RCC 7860 (cell line): ENCODE measurements at places on chromosomes 4 and X.

DNA sequence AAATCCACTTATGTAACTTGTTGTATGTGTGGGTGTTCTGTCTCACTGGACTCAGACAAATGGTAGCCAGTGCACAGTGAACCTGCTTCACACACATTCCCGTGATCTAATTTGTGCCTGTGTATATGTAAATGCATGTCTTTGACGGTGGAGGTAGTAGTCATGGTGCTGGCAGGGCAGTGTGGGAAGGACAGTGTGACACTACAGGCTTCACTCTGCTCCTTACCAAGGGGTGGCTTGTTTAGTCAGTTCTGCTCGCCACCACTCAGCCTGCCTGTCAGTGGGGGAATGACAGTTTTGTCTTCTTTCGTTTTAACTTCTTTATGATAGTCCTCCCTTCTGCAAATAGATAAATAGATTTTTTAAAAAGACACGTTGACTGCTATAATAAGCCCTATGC, 17.7 kb upstream of the PAQR3 start:
- DNase-seq = no peak

GRCh38 chr4:147786031-147786430, 54.1 kb downstream of the ARHGAP10 start:
- no peak for DNase-seq

GRCh38 chrX:152020888-152021287, 46.4 kb upstream of the GABRE start:
- DNase-seq = peak; percentile 53

- peak; percentile 7 for DNase-seq
These were observed 66.4 kb upstream of the GUCY1A1 start for GRCh38 chr4:155600244-155600643.

DNA sequence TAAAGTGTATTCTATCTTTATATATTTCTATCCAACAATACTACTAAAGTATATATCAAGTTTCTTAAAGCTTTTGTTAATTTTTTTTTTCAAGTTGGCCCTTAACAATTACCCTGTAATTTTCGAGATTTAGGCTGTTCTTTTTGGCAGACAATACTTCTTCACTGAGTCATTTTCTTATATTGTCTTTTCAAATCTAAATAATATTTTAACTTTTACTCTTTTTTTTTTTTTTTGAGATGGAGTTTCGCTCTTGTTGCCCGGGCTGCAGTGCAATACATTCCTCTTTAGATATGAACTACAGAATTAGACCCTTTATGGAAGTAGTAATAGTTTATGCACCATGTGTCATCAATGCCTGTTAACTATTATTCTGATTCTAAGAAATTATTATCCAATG, 120.7 kb downstream of the GLRA3 start:
- no peak for DNase-seq

DNA sequence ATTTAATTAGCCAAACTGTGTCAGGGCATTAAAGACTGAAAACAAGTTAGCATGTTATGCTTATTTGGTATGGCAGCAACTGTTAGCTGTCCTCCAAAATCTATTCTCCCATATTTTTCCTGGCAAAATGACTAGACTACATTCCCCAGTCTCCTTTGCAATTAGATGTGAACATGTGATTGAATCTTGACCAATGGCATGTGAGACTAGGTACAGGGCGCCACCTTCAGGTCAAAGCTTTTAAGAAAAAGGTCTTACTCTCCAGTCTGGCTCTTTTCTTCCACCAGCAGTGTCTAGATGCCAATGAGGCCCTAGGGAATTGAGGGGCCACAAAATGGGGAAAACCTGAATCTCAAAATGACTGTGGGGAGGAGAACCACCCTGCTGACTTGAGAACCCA, 408.2 kb downstream of the SMARCA1 start:
- DNase-seq = peak; percentile 7

- no peak for DNase-seq
These were observed 473.7 kb upstream of the RPS6KA3 start for GRCh38 chrX:20740443-20740842.
